ENCODE measurements at places on chromosomes 2 and 18.

DNA sequence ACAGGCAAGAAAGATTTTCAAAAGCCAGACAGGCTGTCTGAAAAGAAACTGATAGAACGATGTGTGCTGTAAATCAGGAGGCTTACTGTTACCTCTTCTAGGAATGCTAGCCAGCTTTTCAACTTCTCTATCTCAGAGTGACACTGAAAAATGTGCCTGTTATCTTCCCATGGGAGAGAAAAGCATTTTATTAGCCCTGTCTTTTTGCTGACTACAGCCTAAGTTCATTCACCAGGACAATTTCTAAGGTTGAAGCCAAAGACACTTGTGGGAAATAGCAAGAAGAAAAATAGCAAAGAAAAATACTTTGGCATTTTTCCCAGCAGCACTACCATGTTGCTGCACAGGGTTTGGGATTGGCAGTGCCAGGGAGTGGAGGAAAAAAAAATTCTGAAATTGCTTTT, 34.0 kb downstream of the ABCB11 start:
- DNase-seq = no peak

GRCh38 chr2:25598911-25599310, 74.5 kb downstream of the DTNB start:
- no peak for DNase-seq

GRCh38 chr2:241568726-241569125, 10.2 kb downstream of the BOK start:
- no peak for DNase-seq

DNA sequence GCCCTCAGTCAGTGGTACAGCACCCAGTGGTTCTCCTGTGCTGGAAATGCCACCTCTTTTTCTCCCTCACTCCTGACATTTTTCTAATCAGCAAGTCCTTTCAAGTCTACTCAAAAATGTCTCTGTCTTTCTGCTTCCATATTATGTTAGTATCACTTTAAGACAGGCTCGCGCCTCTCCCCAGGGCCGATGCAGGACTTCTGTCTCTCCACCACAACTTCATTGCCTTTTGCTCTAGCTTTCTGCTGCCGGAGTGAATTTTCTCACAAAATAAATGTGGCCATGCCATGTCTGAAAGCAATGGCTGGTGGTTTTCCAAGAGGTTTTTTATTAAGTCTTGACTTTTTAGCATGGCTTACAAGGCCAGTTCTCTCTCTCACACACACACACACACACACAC, 73.6 kb downstream of the AOX1 start:
- DNase-seq = no peak

DNA sequence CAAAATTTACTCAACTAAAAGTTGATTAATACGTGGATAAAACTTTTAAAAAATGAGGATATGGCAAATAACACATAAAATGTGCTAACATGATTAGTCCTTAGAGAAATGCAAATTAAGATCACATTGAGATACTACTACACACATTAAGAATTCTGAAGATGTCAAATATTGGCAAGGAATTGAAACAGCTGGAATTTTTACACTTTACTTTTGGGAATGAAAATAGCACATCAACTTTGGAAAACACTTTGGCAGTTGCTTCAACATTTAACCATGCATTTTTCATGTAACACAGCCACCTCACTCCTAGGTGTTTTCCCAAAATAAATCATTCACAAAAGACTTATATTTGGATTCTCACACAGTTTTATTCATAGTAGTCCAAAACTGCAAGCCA, 687.9 kb upstream of the SETBP1 start:
- DNase-seq = no peak

DNA sequence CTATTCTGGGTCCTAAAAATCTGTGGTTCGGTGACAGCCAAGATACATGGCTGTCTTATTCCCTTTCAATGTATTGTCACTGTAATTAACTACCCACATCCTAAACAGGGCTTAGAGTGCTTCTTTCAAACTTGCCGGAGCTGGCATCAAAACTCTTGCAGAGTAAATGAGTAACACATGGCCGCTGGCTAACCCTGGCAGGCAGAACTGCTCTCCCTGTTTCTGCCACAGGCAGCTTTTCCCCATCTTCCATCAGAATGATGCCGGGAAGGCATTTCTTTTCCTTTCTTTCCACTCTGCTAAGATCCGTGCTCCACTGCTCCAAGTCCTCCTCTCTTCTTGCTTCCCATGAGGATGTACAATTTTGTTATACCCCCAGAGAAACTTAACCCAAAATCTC, 54.8 kb upstream of the PTPRM start:
- no peak for DNase-seq

DNA sequence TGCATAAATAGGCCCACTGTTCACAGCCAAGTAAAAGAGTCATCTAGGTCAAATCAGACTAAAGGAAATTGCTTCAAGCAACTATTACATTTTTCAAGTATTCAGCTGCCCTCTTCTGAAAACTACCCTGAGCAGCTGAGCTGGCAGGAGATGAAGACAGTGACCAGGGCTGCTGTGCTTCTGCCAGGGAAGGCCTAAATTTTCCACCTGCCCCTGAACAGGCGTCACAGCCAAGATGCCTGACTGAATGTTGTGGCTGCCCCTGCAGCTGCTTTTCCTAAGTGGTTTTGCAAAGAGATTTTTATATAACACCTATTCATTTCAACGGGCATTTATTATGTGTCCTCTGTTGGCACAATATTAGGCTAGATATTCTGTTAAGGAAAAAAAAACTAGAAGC, 96.7 kb upstream of the RPE start:
- no peak for DNase-seq

GRCh38 chr18:3256693-3257626, 5.0 kb upstream of the MYL12B start:
- no peak for DNase-seq

- no peak for DNase-seq
Observed at GRCh38 chr2:226953206-226953605, 117.4 kb downstream of the RHBDD1 start.

GRCh38 chr18:36296650-36297416, 680 bp upstream of the FHOD3 start:
- DNase-seq = no peak

DNA sequence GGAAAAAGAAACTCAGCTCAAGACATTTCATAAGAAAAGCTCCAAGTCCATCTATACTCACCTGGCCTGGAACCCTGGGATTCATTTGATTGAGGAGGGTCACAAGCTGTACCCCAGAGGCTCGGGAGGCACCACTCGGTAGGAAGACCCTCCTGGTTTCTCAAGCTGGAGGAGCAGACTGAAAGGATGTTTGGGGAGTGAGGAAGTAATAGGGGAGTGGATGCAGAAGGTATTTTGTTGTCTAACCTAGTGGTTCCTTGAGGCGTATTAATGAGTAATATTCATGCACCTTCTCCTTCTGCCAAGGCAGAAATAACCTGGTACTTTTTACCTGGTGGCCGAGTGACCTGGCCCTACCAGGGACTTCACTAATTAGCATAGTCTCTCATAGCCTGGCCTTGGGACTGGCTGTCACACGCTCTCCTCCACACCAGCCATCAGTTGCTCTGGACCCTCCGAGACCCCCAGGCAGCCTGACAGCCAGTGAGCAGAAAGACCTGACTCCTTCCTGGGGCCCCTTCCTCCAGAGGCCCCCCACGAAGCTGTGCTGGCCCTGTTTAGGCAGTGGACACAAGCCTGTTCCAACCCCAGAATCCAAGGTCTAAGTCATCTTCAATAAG, 161.4 kb downstream of the BCL2 start:
- DNase-seq = no peak

DNA sequence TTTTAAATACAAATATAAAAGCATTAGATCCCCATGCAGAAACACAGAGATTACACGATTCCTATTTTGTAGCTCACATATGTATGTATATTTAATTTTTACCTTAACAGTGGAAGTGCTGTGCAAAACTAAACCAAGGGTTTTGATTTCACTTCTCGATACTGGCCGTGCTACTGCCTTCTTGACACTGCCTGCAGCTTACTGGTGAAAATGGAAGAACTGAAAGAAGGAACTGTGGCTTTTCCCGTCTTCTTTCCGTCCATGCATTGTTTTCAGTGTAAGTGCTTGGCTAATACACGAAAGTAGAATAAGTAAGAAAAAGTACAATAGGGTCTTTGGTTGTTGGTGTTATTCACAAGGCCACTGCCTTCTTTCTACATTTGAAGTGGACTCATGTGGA, 129.5 kb downstream of the NDUFA10 start:
- no peak for DNase-seq

DNA sequence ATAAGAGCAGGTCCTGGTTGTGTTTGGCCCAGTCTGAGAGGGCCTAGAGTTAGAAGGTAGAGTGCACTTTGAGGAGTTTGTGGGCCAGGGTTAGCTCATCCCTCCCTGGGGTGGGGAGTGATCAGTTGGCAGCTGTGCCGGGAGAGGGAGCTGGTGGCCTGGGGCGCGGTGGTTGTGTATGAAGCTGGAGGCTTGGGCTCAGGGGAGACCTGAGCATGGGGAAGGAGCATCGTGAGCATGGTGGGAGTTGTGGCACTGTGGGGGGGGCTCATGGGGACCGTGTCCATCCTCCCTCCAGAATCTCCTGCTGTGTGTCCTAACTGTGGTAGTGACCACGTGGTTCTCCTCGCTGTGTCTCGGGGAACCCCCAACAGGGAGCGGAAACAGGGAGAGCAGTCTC, 13.6 kb downstream of the STK11IP start:
- no peak for DNase-seq

GRCh38 chr18:45081566-45082181, 401.0 kb downstream of the SETBP1 start:
- no peak for DNase-seq

DNA sequence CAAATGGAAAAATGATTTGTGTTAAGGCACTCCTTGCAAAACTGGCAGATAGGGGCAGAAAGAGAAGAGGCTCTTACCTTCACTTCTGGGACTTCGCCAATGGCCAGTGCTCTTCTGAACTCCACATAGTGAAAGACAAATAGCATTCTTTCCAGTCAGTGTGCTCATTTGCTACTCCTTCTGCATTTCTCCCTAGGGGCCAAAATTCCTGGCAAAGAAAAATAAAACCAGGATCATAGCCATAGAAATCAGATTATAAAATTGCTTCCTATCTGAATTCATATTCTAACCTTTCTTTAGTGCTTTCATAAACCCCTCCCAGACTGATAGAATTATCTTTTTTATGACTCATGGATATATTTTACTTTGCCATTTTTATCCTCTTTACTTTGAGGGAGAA, 56.9 kb upstream of the PELI1 start:
- DNase-seq = no peak

GRCh38 chr2:191165176-191165643, 14.4 kb upstream of the STAT4 start:
- DNase-seq = no peak

DNA sequence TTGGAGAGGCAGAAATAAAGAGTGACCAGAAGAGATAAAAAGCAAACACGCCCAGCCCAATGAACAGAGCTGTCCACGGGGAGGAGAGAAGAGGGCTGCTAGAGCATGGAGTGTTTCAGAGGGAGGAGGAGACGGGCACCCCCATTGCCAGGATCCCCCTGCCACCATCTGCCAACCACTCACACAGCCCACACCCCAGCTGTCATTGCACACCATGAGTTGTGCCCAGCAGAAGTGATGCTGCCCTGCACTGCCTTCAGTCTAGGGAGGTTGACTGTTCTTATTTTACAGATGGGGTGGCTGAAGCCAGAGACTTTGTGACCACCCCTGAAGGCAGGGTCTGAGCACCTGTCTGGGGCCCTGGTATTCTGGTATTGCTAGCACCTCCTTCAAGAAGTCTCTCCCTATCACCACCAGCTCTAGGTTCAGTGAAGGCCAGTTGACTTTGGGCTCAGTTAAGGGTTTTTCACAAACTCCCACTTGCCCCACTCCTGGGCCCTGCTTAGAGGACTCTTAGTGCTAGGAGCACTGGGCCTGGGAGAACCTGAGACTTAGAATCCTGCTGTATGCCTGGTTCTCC, 2.4 kb downstream of the FABP1 start:
- no peak for DNase-seq

DNA sequence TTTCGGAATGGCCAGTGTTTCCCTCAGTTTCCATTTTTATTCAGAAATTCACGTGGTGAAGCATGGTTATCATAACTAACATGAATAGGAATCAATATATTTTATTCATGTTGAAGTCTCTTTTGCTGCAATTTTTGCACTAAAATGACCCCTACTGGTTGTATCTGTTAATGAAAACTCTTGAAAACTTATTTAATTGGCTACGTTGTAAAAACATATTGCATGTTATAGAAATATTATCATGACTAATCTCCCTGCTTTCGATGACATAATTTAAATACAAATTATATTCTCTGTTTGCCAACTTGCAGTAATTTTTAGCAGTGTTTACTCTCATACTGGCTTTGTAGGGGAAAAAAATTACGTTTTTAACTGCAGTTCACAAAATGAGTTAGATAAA, 3.5 kb downstream of the CRIM1 start:
- no peak for DNase-seq

All from activated CD4-positive, alpha-beta T cell treated with anti-CD3 and anti-CD28 coated beads, Interleukin-2, amount 50 U/mL, for 1 hour (primary cell).